ENCODE measurements at places on chromosomes 3 and 15. TPM values are rescaled to one million over a fixed set of nuclear protein-coding genes. Genes with fewer than 3 reads are reported as not detected.

NOX5 gene
- 0.04 TPM for polyA plus RNA-seq

DAPK2 gene
- polyA plus RNA-seq: 30.9 TPM

CP gene
- 0.84 TPM for polyA plus RNA-seq

CELF6 gene
- 1.4 TPM for polyA plus RNA-seq

SCAANT1 gene
- not detected for polyA plus RNA-seq

WDR93 gene
- polyA plus RNA-seq: 0.10 TPM

Measured in heart left ventricle (tissue), 16 donors.